ENCODE measurements at places on chromosomes 5 and 9.

GRCh38 chr5:43425983-43426382, 13.8 kb upstream of the CCL28 start:
- DNase-seq = no peak

GRCh38 chr5:43774881-43775399, 172.0 kb downstream of the NNT start:
- DNase-seq = no peak

DNA sequence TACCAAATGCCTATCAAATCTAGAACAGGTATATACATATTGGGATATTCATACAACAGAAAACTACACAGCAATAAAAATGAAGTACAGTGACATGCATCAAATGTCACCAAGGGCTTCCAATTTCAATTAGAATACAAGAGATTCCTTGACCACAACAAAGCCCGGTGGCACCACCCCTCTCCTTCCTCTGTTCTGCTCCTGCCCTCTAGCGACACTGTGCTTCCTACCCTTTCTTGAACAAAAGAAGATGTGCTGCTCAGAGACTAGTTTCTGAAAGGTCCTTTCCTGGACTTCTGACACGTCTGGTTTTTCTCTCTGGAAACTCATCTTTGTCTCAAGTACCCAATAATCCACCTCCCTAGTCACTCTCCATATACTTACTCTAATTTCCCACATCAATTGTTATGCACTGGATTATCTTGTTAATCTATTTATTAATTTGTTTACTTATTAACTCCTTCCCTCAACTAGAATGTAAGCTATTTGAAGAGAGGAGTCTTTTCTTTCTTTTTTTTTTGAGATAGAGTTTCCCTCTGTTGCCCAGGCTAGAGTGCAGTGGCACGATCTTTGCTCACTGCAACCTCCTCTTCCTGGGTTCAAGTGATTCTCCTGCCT, 70.4 kb upstream of the CTSV start:
- no peak for DNase-seq

- DNase-seq = no peak
These were observed 78.7 kb downstream of the GAS1 start for GRCh38 chr9:86868616-86869015.

DNA sequence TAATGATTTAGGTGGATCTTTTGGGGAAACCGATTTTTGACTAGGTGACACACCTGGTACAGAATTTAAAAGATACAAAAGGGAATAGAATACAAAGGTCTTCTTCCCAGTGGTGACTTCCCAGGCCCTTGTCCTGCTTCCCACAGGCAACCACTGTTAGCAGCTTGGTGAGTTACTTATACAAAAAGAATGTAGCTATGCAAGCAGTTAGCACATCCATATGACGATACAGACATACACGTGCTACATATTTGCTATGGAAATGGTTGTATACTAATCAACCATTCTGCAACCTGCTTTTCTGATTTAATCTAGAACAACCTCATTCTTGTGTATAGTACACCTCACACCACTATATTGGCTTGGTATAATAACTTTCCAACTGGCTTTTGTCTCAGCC, 51.0 kb downstream of the OTULIN start:
- no peak for DNase-seq

- DNase-seq = no peak
These were observed 277.3 kb downstream of the DMRT2 start for GRCh38 chr9:1327467-1327866.

DNA sequence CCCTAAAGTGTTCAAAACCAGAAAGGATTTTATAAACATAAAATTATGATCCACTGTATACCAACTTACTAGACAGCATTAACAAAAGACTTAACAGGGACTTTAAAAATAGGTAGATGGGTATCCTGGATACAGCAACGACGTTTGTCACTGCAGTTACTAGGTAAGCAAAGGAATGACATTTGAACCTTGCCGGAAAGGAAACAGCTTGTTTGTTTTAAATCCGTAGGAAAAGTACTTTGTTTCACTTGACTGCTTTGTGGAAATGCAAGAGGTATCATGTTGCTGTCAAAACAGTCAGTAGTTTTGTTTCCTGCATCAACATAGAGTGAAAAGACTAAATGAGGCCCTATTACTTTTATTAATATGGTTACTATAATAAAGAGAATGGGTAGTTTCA, 122.9 kb downstream of the CDC42SE2 start:
- peak; percentile 26 for DNase-seq

DNA sequence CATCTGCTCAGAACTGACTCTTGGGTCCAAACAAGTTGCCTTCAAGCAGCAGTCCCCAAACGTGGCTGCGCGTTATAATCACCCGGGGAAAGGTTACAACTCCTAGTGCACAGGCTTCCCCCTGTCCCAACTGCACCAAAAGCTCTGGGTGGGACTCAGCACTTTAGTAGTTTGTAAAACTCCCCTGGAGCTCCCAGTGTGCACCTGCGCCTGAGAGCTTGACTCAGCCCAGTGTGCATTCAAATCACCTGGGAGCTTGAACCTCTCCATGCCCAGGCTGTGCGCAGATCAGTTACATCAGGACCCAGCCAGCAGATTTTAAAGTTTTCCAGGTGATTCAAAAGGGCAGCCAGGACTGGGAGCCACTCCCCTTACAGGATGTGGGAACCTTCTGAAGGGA, 151.4 kb downstream of the COL23A1 start:
- DNase-seq = no peak

DNA sequence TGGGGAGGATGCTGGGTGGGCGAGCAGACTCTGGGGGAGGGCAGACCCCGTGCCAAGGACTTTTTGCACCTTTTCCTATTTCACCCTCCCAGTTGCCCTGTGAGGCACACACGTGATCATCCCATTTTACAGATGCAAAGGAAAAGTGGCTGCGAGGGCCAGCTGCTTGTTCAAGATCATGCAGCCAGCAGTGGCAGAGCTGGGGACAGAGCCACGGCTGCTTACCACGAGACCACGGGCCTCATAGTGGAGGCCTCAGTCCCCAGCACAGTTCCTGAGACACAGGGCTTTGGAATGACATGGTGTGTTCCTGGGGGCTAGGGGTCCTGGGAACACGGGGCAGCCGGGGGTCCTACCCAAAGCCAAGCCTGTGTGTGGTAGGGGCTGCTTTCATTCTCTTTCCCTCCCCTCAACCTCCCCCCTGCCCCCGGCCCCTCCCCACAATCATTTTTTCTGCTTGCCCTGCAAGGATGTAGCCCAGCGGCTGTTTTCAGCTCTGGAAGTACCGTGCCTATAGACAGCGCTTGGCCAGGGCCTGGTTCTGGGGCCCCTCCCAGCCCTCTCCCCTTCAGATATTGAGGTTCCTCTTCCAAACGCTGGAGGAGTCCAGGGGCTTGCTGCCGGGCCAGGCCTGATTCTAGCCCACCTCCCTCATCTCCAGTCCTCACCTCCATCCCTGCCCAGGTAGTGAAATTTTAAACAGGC, 58.5 kb upstream of the IER5L start:
- DNase-seq = no peak

- DNase-seq = no peak
These were observed 103.3 kb upstream of the FSTL4 start for GRCh38 chr5:133715616-133716015.

DNA sequence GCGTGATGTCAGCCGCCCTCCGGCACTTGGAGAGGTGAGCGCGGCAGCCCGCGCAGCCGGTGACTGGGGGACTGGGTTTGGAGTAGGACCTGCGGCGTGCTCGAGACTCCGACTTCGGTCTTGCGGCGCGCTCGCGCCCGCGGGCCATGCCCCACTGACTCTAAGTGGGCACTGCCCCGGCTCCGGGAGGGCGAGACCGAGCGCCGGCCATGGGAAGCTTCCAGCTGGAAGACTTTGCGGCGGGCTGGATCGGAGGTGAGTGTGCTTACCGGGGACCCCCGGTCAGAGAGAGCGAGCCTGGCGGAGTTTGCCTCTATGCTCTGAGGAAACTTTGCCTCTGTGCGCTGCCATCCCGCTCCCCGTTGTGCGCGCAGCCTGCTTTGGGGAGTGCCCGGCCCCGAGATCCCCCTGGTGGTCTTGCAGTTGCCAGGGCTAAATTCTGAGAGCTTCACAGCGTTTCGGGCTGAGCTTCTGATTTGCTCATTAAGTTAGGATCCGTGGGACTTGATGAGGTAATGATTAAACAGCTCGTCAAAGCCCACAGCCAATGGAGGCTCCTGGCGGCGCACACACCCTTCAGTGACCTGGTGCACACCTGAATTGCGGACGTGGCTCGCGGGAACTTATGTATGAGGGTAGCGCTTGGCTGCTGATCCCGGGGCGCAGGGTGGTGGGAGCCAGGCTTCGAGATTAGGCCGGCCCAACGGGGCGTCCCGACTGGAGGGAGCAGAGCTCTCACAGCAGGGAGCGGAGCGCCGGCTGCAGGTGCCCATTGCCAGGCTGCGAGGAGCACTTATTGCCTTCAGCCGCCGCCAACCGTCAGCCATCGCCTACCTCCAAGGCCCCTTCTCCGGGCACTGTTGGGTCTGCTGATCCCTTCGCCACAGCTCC, at the start of gene SLC25A48:
SLC25A48 (plus strand) TSS at position 25 of the 891 bp plus-strand sequence; CDS start at position 210, 185 bp downstream.
- no peak for DNase-seq

All from NCI-H526 treated with DMSO at 0.1 percent for 48 hours (cell line).